Upper lobe of right lung (tissue), 1 donor: ENCODE measurements at places on chromosomes 1 and 21.
A peak's percentile ranks its signal among the peaks of the same experiment; 100 is the strongest.

DNA sequence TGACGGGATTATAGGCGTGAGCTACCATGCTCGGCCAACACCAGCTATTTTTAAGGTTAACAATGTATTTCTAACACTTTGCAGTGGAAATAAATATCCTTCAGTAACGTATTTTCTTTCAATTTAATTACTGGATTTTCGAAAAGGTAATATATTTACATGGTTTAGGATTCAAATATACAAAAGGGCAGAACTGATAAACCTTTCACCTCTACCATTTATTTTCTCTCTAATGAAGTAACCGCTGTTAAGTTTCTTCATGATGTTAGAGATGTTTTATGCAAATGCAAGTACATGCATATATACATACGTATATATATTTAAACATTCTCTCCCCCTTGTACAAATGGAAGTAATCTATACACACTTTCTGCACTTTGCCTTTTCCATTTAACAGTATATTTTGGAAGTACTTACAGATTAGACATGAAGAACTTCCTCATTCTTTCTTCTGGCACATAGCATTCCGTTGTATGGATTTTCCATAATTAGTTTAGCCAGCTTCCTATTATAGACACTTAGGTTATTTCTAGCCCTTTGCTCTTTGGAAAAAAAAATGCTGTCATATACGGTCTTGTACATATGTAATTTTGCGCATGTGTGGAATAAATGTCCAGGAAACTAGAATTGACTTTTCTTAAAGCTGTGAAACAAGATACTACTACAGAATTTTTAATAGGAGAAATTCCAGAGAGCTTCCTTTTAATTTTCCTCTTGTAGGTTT, 14.9 kb upstream of the HJV start:
- peak overlapping the region; percentile 24 for H3K27ac ChIP-seq
- H3K4me3 ChIP-seq, result peak overlapping the region; percentile 77
- DNase-seq, result no peak
- no peaks in the 10 kb centered on the region for H3K27me3 ChIP-seq

GRCh38 chr1:32448773-32449456, 16.0 kb upstream of the ZBTB8B start:
- no peak overlapping the region for H3K27ac ChIP-seq
- no peaks in the 10 kb centered on the region for H3K36me3 ChIP-seq

GRCh38 chr1:47175227-47175934, 14.5 kb downstream of the PDZK1IP1 start:
- no peak overlapping the region for H3K27ac ChIP-seq
- DNase-seq, result peak; percentile 61
- H3K4me3 ChIP-seq, result no peak overlapping the region
- H3K27me3 ChIP-seq, result no peaks in the 10 kb centered on the region
- H3K4me1 ChIP-seq, result peaks cover 11% of the 10 kb centered on the region

- peaks cover 71% of the 10 kb centered on the region for H3K36me3 ChIP-seq
- no peak for DNase-seq
- no peaks in the 10 kb centered on the region for H3K4me1 ChIP-seq
- no peaks in the 10 kb centered on the region for H3K27me3 ChIP-seq
Measured at GRCh38 chr1:28494737-28495136, 11.1 kb upstream of the RCC1 start.

- no peaks in the 10 kb centered on the region for H3K4me1 ChIP-seq
- no peak for DNase-seq
- H3K36me3 ChIP-seq, result no peaks in the 10 kb centered on the region
- H3K4me3 ChIP-seq, result no peak overlapping the region
- no peak overlapping the region for H3K27ac ChIP-seq
- H3K27me3 ChIP-seq, result peaks cover 27% of the 10 kb centered on the region
Measured at GRCh38 chr1:214216779-214217178, 64.2 kb upstream of the SMYD2 start.

DNA sequence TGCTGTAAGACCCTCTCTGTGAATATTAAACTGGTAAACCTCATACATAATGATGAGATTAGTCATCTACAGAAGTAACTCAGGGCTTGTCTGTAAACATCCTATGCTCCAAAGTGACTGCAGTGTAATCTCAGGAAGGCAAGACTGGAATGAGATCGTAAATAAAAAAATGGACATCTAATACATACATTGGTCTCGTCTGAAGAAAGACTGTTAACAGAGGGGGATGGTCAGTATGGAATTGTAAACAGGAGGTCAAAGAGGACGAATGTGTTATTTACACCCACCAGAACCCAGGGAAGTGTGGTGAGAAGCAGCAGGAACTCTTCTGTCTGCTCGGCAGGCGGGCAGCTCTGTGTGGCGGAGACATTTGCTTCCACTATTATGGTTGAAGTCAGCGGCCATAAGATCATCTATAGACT, 51.4 kb downstream of the DISC1 start:
- no peak for DNase-seq
- no peak overlapping the region for H3K4me3 ChIP-seq
- H3K4me1 ChIP-seq, result no peaks in the 10 kb centered on the region
- H3K27me3 ChIP-seq, result no peaks in the 10 kb centered on the region

GRCh38 chr1:35558374-35559316, 1.0 kb downstream of the NCDN start:
- H3K4me1 ChIP-seq, result peaks cover 36% of the 10 kb centered on the region
- H3K27me3 ChIP-seq, result no peaks in the 10 kb centered on the region
- DNase-seq, result no peak
- peaks cover 5% of the 10 kb centered on the region for H3K36me3 ChIP-seq

GRCh38 chr1:15391366-15391765, 18.3 kb upstream of the EFHD2 start:
- no peaks in the 10 kb centered on the region for H3K27me3 ChIP-seq
- no peak overlapping the region for H3K27ac ChIP-seq
- no peak overlapping the region for H3K4me3 ChIP-seq
- no peak for DNase-seq

DNA sequence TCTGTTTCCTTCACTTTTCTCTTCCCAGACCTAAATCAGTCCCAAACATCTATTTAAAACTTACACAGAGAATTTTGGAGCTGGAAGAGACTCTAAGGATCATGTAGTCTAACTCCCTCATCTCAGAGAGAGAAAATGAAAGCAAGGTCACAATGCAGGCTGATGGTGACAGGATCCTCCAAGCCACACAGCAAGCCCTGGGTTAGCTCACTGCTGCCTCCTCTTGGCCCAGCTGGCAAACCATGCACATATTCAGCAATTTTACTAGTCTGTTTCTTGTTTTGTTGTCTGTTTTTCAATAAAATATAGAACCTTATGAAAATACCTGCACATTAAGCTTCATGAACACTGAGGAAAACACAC, 27.7 kb upstream of the LY9 start:
- DNase-seq, result peak; percentile 73
- no peak overlapping the region for H3K4me3 ChIP-seq
- H3K27ac ChIP-seq, result peak overlapping the region; percentile 9
- H3K36me3 ChIP-seq, result no peaks in the 10 kb centered on the region

- no peak overlapping the region for H3K4me3 ChIP-seq
- DNase-seq, result no peak
- H3K36me3 ChIP-seq, result no peaks in the 10 kb centered on the region
- H3K27me3 ChIP-seq, result no peaks in the 10 kb centered on the region
- H3K27ac ChIP-seq, result no peak overlapping the region
Measured at GRCh38 chr1:65467536-65467935, 47.1 kb downstream of the LEPR start.

DNA sequence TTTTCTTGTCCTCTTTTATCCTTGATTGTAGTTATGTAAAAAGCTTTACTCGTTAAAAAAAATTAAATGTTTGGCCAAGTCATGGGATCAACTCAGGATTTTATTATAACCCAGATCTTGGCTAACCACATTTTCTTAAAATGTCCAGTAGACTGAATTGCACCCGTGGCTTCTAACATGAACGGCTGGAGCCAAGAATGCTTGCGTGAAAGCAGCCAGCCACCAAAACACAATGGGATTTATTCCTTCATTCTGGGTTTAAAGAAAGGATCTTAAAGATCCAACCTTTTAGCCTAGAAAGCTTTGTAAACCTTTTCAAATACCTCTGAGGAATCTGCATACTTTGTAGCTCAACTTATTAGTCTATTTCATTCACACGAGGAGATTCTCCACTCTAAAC, 404.4 kb downstream of the USP25 start:
- H3K27me3 ChIP-seq, result no peaks in the 10 kb centered on the region
- H3K36me3 ChIP-seq, result no peaks in the 10 kb centered on the region
- no peak overlapping the region for H3K4me3 ChIP-seq
- H3K27ac ChIP-seq, result no peak overlapping the region
- H3K4me1 ChIP-seq, result no peaks in the 10 kb centered on the region

GRCh38 chr1:12453400-12454343, 164.3 kb downstream of the DHRS3 start:
- no peak overlapping the region for H3K4me3 ChIP-seq
- H3K4me1 ChIP-seq, result peaks cover 97% of the 10 kb centered on the region
- H3K27ac ChIP-seq, result peak overlapping the region; percentile 77
- H3K27me3 ChIP-seq, result no peaks in the 10 kb centered on the region

DNA sequence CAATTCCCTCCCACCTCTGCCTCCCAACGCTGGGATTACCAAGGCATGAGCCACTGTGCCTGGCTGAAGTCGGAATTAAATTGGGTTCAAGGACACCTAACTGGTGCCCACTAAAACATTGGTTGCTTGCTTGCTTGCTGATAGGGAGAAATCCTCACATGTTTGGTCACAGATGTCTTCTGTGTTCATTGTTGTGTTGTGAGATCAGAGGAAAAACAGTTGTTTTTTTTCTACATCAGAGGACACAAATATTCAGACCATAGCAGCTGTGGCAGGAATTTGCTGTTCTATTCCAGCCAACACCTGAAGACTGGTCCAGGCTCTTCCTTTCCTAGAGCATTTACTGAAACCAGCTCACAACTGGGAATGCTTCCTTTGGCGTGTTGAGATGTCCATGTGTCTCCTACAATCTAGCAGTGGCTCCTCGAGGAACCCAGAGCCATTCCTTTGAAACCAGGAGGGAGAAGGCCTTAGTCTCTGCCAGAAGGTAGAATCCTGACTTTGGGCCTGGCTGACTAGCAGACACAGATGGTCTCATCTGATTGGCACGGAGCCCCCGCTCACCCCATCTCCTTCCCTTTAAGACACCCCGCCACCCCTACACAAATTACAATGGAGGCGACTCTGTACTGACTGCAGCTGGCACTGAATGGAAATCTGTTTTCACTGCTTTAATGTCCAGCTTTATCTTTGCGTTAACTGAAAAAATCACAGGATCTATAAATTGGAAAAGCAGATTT, 24.3 kb upstream of the TRIM17 start:
- no peak for DNase-seq
- H3K36me3 ChIP-seq, result no peaks in the 10 kb centered on the region
- peaks cover 9% of the 10 kb centered on the region for H3K4me1 ChIP-seq
- peaks cover 48% of the 10 kb centered on the region for H3K27me3 ChIP-seq

DNA sequence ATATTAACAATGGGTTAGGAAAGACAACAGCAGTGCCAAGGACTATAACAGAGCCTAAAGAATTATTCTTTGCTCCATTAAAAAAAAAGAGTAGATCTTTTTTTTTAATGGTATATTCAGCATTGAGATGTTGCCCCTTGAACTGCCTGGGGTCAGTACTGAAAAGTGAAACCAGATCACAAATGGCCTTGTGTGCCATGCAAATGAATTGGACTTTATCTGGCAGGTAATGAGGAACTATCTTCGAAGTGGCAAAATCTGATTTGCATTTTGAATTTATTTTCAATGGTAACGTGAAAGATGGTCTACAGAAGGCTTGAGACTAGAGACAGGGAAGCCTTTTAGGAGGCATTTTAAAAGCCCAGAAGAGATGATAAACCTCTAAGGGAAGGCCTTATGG, 21.4 kb upstream of the PKN2 start:
- no peaks in the 10 kb centered on the region for H3K4me1 ChIP-seq
- H3K4me3 ChIP-seq, result no peak overlapping the region
- no peaks in the 10 kb centered on the region for H3K36me3 ChIP-seq
- H3K27me3 ChIP-seq, result no peaks in the 10 kb centered on the region
- DNase-seq, result no peak

DNA sequence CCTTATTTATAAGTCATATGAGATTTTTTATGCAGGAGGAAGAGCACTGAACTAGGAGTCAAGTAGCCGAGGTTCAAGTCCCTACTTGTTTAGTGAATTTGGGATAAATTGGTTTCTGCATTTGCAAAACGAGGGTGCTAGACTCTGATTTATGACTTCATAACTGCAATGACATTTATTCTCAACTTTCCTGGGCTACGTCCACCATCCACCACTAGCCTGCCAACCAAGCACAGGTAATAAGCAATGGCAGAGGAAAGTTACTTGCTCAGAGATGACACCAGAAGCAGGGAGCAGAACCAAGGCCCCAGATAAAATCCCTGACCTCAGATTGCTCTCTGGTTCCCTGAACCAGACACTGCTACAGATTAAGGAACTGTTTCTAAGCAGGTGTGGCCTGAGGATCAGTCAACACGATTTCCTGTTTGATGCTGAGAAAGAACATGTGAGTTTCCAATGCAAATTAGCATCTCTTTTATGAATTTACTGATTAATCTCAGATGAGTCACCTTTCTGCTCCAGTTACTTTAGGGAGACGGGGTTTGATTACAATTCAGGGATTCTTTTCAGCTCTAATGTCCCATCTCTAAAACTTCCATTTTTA, 52.7 kb downstream of the PLPP3 start:
- DNase-seq, result no peak
- peaks cover 35% of the 10 kb centered on the region for H3K36me3 ChIP-seq
- H3K27me3 ChIP-seq, result no peaks in the 10 kb centered on the region
- no peak overlapping the region for H3K4me3 ChIP-seq
- H3K27ac ChIP-seq, result no peak overlapping the region

- no peak overlapping the region for H3K27ac ChIP-seq
- H3K27me3 ChIP-seq, result peaks cover 4% of the 10 kb centered on the region
- no peak overlapping the region for H3K4me3 ChIP-seq
- no peaks in the 10 kb centered on the region for H3K4me1 ChIP-seq
Measured at GRCh38 chr1:209238356-209238755, 345.2 kb upstream of the CAMK1G start.

DNA sequence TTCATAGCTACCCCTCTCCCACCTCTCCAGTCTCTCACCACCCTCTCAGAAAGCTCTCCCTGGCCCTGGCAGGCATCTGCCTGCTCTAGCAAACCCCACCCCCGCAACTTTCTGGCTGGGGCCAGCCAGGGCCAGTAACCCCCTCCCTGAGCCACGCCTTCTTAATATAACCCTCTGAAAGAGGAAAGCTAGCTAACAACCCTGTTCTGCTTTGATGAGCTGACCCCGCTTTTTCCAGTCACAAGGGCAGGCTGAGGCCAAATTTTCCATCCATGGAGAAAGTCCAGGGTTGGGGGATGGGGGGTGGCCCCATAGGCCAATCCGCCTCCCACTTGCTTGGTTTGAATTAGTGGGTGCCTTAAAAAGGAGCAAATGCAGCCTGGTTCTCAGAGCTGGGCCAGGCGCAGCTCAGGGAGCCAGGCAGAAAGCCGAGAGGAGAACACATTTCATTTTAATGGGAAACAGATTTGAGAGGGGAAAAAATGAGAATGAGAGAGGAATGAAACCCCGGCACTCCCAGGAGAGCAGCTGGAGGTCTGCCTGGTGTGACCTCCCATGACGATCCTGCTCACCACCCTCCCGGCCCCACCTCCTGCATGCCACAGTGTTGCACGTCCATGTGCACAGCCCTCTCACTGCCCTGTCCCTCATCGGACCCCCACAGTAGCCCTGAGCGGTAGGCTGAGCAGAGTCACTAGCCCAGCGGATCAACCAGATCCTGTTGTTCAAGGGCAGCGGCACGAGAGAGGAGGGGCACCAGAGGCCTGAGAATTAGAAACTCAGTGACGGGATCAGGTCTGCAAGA, 62.3 kb downstream of the OPTC start:
- no peak overlapping the region for H3K4me3 ChIP-seq
- no peaks in the 10 kb centered on the region for H3K27me3 ChIP-seq
- no peaks in the 10 kb centered on the region for H3K36me3 ChIP-seq
- peak overlapping the region; percentile 42 for H3K27ac ChIP-seq
